HS-5 (cell line): ENCODE measurements at places on chromosomes 7 and 10.

DNA sequence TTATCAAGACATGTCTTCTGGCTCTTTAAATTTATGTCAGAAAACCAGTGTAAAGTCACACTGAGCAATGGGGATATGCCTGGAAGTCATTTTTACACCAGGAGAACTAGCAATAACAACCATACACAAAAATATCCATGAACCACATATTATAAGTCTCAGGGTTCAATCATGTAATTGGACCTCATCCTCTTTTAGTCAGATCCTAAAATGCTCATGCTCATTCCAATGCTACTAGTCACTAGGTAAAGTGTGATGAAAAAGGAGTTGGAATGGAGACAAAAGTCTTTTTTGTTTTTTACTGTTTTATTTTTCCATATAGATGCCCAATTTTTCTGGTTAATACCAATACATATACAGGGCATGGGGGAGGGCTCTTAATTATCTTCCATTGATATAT is 306.1 kb downstream of the DGKB start:
- DNase-seq: peak; percentile 60

GRCh38 chr7:45420843-45421495 is 153.2 kb upstream of the ADCY1 start:
- DNase-seq: peak; percentile 63

GRCh38 chr10:110680273-110681020 is 36.3 kb downstream of the RBM20 start:
- no peak for DNase-seq

DNA sequence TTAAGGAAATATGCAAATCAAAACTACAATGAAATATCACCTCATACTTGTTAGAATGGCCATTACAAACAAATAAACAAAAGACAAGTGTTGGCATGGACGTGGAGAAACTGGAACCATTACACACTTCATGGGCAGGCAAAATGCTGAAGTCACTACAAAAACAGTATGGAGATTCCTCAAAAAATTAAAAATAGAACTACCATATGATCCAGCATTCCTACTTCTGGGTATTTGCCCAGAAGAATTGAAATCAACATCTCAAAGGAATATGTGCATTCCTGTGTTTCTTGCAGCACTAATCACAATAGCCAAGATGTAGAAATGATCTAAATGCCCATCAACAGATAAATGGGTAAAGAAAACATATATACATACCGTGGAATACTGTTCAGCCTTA is 83.6 kb downstream of the NRCAM start:
- DNase-seq: no peak

DNA sequence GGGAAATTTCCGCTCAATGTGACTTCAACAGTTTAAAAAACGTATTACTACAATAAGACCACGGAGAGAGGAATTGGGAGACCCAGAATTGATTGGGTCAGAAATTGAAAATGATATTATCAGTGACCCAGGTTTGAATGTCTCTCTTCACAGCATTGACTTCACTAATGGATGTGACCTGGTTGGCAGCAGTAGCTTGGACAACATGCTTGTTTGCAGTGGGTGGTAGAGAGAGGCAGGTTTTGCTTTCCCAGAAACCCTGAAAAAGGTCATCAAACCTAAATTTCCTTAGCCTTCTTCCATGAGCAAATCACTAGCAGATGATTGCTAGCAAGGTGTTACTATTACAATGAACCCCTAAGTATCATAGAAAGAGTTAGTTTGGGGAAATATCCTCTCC is 89.7 kb upstream of the ANTXRL start:
- DNase-seq: no peak

DNA sequence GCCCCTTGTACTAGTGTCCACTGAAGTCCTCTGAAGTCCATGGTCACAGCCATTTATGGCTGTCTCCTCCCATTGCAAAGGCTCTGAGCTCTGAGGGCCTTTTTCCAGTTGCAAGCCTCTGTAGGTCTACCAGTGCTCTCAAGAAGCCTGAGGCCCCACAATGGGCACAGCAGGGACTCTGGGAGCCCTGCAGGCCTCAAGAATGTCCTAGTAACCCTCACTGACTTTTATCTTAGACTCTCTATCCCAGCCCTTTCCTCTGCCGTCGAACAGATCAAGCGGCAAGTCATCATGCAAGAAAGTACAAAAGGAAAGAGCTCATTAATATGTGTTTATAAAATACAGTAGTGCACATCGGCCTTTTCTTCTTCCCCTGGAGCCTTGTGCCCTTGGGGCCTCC is 23.4 kb downstream of the VWA2 start:
- no peak for DNase-seq

DNA sequence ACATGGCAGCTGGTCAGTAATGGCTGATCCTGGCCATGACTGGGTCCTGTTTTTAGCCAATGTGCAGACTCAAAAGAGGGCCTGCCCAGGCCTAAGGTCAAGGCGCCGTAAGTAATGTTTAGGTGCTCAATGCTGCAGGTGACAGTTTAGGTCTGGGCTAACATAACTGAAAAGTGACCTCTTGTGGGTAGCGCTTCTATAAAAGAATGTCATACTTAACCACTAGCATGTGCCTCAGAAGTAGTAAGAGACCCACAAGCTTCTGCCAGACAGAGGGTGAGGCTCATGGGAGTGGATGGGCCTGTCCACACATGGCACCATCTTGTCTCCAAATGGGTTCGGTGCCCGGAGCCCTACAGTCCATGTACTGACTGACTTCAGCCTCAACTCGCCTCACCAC is 90.5 kb upstream of the GSDME start:
- DNase-seq: no peak

GRCh38 chr7:151008511-151009323 is 15.6 kb downstream of the ATG9B start:
- DNase-seq: no peak

GRCh38 chr7:35875292-35875691 is 74.4 kb downstream of the SEPTIN7 start:
- DNase-seq: no peak

DNA sequence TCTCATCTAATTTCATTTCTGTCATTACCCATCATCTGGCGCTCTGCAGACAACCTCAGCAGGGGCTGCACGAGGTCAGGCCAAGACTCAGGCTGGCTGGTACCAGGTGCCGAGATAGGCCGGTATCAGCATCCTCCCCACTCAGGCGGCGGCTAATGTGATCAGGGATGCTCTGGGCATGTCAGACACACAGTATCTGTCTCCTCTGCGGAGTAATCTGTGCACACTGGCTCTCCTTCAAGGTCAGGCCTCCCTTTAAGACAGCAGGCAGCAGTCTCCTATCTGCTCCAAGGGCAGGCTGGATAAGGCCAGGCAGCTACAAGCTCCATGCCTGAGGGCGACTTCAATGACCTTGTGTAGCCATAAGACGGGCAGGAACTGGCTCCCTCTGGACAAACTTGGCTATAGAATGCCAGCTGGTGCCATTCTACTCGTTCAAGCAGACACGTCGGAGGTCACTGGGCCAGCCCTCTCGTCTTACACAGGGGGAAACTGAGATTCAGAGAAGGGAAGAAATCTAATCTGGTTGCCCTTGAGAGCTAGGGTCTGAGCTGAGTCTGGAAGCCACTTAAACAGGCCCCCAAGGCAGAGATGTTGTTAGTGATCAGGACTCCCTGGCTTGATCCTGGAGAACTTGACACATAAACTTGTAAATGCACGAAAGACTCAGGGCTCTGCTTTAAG is 59.3 kb downstream of the ARHGAP22 start:
- no peak for DNase-seq

DNA sequence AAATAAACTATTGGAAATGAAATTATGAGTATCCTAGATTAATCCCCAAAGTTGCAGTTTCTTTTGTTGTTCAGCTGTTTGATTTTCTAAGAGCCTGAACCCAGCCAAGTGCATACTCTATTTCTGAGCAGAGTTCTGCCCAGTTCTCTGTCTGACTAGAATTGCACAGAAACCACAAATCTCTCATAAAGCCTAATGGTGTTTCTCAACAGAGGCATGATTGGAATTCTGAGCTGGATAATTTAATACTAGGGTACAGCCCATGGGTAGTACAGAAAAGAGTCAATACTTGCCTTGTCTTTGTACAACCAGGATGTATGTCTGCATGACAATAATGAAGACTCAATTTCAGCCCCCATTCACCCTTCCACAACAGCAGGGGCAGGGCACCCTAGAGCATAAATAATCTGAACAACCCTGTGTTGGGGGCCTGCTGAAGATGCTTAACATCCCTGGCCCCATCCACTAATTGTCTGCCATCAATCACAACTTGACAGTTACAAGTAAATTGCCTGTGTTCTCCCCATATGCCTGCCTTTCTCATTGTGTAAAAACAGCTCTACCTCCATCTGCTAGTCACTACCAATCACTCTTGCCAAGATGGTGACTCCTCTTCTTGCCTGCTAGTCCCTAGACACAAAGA is 114.4 kb downstream of the NPSR1 start:
- DNase-seq: no peak

GRCh38 chr10:67127441-67127840 is 201.6 kb downstream of the LRRTM3 start:
- DNase-seq: no peak

DNA sequence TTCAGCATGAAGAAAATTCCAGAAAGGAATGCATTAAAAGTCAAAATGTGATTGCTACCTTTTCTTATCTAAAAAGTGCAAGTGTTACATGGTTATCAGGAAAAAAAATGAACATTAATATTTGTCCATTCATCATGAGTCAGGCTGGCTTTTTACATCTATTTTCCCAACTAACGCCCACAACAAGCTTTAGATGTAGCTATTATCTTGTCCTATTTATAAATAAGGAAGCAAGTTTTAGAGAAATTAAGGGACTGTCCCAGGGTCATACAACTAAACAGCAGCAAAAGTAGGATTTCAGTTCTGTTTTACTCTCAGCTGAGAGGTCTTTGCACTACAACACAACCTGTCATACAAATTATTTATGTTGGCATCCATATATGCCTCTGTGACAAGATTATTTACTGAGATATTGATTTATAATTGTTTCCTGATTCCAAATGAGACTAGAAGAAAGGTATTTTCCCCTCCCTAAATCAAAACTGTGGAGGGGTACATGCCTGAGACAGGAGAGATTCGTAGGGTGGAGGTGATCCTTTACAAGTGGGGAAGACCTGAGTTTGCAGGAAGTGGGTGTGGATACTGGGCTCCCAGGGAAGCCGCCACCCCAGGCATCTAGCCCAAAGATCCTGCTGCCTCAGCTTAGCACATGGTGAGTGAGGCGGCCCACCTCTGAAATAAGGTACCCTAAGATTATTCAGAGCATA is 57.2 kb upstream of the ARID5B start:
- no peak for DNase-seq

GRCh38 chr10:44936314-44936975 is 23.2 kb upstream of the RASSF4 start:
- no peak for DNase-seq

DNA sequence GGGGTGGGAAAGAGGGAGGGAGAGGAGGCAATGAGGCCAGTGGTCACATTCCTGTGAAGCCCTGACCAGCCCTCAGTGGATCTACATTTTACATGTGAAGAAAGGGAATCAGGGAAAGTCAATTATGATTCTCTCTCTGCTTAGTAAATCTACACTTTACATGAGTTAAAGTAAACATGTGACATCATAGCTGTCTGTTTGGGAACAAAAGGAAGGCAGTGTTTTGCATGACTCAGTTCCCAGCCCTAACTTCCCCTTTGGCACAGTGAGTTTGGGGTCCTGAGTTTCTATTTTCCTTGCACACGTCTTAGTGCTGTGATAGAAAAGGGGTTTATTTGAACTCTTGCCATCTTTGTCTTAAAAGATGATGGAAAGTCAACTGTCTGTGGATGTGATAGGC is 615.1 kb downstream of the SDK1 start:
- no peak for DNase-seq

DNA sequence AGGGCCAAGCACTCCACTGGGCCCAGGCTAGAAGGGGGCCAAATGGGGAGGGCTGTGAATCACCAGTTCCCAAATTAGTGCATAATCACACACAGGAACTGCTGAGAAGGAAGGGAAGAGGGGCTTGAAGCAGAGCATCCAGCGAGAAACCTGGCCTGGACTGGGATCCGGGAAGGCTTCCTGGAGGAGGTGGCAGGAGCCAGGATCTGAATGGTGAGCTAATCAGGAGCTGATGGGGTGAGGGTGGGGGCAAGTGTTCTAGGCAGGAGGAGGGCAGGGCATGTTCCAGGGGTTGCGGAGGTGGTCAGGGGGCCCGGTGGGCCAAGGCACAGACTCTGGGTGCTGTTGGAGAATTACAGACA is 12.6 kb downstream of the PWWP2B start:
- no peak for DNase-seq

DNA sequence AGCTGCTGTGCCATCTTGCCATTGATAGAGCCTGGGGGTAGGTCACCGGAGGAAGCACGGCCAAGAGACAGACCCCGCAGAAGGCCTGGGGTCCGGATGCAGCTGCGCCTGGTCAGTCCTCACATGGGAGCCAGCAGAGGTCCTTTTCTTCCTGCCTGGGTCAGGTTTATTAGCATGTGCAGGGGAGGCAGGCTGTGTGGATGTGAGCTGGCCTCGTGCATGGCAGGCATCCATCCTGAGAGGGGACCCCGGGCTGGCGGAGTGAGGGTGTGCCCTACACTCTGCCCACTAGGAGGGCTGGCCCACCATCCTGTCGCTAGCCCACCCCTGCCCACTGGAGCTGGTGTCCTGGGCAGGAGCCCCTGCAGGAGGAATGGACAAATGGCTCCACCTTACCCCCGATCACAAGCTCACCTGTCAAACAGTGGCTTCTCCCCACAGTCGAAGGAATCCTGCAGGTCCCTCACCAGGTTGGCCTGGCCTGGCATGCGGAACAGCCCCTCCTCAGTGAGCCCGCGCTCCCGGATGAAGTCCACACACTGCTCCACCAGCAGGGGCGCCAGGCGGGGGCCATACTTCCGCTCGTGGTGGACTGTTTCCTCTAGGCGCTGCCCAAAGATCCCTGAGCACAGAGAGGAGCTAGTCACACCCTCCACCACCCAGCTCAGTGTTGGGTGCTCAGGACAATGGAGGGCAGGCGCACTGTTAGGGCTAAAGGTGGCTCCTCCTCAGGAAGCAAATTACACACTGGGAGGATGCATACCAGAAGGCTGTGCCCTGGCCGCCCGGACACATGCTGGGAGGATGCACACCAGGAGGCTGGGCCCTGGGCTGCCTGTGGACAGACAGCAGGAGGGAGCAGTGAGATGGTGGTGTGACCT is 145.4 kb downstream of the ARHGAP22 start:
- no peak for DNase-seq

GRCh38 chr10:54800741-54801421 is at the start of gene PCDH15:
Gene PCDH15, minus strand, starts transcription at chr10:54801231. Its CDS starts 136,969 bp downstream, at chr10:54664262.
- no peak for DNase-seq

- DNase-seq: no peak
These were observed 175.2 kb upstream of the PPP2R2D start for GRCh38 chr10:131725581-131726069.

DNA sequence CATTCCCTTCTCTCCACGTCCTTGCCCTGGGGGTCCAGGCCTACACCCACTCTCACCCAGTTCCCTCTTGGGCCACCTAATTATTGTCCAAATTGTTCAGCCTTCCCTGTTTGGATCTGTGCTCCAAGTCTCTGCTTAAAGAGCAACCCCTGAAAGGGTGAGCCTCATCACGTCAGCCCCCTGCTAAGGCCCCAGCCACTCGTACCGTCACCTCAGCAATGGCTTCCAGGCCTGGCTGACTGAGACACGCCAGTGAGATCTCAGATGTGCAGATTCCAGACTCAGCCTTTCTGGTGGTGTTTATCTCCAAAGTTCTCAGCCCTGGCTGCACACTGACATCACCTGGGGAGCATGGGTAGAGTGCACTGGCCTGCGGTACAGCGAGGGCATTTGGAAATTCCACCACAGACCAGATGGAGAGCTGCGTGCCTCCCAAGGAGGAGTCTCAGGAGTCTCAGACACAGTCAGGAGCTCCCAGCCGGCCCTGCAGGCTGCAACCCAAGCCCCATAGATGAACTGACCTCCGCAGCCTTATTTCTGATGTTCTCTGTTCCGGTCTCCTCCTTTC is 87.5 kb downstream of the PRKAG2 start:
- DNase-seq: no peak

- no peak for DNase-seq
These were observed 47.1 kb downstream of the PSMC2 start for GRCh38 chr7:103394566-103394965.
